Activated CD4-positive, alpha-beta T cell treated with anti-CD3 and anti-CD28 coated beads, Interleukin-2, amount 50 U/mL, for 4 hours (primary cell): ENCODE measurements at places on chromosomes 7 and 10.

- peak; percentile 49 for DNase-seq
Observed at GRCh38 chr7:150737265-150738055, at the start of gene GIMAP5. Gene GIMAP5 (plus strand): TSS chr7:150737418. CDS start chr7:150740885, 3,467 bp downstream.

- no peak for DNase-seq
Observed at GRCh38 chr10:57657164-57657765, 610.4 kb downstream of the IPMK start.

GRCh38 chr7:91789558-91789957, 90.9 kb downstream of the MTERF1 start:
- DNase-seq, result no peak

GRCh38 chr10:103246324-103246723, 637 bp downstream of the RPEL1 start:
- DNase-seq, result no peak

- no peak for DNase-seq
Observed at GRCh38 chr7:92437956-92438491, 9.3 kb upstream of the GATAD1 start.

DNA sequence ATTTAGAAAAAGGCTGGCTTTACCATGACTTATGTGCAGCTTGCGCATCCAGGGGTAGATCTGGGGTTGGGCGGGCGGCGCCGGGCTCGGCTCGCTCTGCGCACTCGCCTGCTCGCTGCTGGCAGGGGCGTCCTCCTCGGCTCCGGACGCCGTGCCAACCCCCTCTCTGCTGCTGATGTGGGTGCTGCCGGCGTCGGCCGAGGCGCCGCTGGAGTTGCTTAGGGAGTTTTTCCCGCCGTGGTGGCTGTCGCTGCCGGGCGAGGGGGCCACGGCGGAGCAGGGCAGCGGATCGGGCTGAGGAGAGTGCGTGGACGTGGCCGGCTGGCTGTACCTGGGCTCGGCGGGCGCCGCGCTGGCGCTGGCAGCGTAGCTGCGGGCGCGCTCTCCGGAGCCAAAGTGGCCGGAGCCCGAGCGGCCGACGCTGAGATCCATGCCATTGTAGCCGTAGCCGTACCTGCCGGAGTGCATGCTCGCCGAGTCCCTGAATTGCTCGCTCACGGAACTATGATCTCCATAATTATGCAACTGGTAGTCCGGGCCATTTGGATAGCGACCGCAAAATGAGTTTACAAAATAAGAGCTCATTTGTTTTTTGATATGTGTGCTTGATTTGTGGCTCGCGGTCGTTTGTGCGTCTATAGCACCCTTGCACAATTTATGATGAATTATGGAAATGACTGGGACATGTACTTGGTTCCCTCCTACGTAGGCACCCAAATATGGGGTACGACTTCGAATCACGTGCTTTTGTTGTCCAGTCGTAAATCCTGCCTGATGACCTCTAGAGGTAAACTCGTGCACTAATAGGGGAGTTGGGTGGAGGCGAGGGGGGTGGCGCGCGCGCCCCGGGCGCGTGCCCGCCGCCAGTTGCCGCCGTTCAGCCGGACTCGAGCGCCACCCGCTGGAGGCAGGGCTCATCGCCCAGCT, at the start of gene HOXA5:
HOXA5 (minus strand) TSS at position 659 of the 927 bp plus-strand sequence; CDS start at position 585, 74 bp downstream.
- DNase-seq, result no peak

- no peak for DNase-seq
Observed at GRCh38 chr10:398954-399353, 263.7 kb downstream of the ZMYND11 start.

- no peak for DNase-seq
Observed at GRCh38 chr7:39300276-39300675, 265.9 kb upstream of the YAE1 start.

DNA sequence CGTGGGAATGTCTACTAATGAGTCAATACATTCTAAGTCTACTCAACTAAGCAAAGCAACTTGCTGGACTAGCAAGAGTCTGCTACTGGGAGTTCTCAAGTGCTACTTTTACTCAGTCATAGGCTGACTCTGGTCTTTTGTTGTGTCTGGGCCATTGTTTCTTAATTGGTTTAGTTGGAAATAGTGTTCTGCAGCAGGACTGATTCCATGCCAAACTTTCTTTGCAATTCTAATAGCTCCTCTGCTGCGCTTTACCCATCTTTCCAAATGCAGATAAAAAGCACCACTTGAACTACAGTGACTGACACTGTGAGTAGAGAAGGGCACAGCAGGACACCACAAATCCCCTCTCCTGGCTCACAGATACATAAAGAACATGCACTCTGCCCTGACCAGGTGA, 125.7 kb downstream of the CD36 start:
- DNase-seq, result no peak

DNA sequence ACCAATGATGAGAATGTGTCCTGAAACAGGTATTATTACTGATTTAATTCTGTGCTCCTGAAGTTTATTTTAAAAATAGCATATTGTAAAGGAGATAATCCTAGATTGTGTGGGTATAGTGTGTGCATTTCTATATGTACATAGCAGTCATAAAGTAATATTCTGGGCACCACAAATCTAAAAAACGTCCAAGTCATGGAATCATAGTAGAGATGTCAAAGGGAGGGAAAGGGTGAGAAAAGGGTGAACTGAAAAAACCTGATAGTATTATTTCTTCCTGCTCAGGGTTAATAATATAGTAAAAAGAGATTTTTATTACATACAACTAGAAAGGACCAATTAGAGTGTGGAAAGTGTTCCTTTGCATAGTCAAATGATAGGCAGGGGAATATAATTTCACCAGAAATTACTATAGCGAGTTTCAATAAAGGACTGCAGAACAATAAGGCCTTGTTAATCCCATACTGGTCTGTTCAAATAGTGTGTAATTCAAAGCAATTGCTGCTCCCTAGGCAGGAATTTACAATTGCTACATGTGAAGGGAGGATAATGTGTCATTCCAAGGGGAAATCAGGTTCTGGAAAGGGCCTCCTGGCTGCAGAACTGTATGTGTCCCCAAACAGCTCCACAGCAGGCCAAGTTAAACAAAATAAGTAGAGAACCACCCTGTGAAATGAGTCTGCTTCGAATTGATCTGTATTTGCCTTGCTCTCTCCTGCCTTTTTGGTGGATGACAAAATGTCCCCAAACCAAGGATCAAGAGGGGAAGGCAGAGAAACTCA, 42.5 kb upstream of the KMT2E start:
- no peak for DNase-seq
